ENCODE measurements at places on chromosomes 5 and 9. TPM values are rescaled to one million over a fixed set of nuclear protein-coding genes. Genes with fewer than 3 reads are reported as not detected.

DNA sequence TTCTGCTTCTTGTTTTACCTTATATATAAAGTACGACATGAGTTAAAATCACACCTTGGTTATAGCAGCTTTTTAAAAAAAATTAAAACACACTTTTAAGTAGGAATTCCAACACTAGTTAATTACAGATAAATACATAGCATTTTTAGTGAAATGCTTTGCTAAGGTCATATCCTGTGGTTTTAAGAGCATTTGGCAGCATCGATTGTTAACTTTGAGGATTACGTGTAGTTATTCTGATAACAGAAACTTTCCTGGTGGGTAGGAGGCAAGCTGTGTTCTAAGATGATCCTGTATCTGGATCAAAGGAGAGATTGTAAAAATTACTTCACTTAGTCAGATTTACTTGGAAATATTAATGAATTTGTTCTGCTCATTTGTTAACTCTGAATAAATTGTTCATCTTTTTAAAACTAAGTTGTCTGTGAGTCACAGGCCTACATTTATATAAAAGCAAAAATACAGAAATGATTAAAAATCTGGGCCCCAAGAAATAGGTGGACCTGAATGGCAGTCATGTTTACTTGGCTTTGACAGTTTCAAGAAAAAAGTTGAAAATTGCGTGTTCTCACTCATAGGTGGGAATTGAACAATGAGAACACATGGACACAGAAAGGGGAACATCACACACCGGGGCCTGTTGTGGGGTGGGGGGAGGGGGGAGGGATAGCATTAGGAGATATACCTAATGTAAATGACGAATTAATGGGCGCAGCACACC is 58.3 kb downstream of the TRIO start:
- no peak overlapping the region for H3K27ac ChIP-seq
- no peaks in the 10 kb centered on the region for H3K27me3 ChIP-seq
- DNase-seq, result no peak
- H3K4me1 ChIP-seq, result peaks cover 4% of the 10 kb centered on the region
- H3K36me3 ChIP-seq, result no peaks in the 10 kb centered on the region

DNA sequence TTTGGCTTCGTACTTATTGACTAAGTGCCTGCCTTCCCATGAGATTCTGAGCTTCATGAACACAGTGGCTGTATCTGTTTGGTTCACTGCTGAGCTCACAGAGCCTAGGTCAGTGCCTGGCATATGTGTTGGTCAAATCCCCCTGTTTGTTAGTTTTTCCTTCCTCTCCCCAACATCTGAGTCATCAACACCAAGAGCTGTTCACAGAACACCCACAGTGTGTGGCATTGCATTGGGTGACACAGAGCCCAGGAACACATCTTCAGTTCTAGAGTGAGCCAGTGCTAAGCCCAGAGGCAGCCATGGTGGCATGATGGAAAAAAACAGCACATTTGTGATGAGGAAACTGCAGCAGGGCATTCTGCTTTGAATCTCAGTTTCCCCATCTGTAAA is 294.6 kb downstream of the SEC61B start:
- H3K4me3 ChIP-seq, result no peak overlapping the region
- DNase-seq, result no peak
- H3K27me3 ChIP-seq, result no peaks in the 10 kb centered on the region
- H3K27ac ChIP-seq, result no peak overlapping the region
- H3K4me1 ChIP-seq, result no peaks in the 10 kb centered on the region
- H3K36me3 ChIP-seq, result no peaks in the 10 kb centered on the region

DNA sequence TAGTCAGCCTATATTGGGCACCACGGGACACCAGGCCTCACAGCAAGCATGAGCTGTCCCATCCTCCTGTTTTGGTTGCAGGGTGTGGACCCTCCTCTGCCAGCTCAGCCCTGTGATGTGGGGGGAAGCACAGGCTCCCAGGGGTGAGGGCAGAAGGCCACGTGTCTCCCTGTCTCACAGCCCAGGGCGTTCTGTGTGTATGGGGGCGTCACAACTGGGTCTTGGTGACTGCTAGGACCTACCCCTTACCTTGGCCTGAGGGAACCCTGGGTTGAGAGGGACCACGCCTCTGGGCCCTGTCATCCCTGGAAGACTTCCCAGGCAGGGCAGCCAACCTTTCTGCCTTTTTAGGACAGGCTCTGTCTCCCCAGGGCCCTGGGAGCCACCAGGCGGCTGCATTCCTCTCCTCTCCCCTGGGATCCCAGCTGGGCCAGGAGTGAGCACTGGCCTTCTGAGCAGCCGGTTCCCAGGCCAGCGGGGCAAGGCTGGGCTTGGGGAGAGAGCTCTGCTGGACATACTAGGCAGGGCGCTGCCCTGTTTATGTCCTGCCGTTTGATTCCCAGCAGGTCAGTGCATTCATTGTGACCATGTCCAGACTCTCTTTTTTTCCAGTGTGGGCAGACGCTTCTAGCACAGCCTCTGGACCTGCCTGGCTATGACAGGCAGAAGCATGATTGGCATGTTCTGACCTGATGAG is 97.4 kb downstream of the DAB2IP start:
- peak overlapping the region; percentile 64 for H3K27ac ChIP-seq
- no peaks in the 10 kb centered on the region for H3K36me3 ChIP-seq
- no peak overlapping the region for H3K4me3 ChIP-seq
- H3K4me1 ChIP-seq, result peaks cover 62% of the 10 kb centered on the region
- no peaks in the 10 kb centered on the region for H3K27me3 ChIP-seq

DNA sequence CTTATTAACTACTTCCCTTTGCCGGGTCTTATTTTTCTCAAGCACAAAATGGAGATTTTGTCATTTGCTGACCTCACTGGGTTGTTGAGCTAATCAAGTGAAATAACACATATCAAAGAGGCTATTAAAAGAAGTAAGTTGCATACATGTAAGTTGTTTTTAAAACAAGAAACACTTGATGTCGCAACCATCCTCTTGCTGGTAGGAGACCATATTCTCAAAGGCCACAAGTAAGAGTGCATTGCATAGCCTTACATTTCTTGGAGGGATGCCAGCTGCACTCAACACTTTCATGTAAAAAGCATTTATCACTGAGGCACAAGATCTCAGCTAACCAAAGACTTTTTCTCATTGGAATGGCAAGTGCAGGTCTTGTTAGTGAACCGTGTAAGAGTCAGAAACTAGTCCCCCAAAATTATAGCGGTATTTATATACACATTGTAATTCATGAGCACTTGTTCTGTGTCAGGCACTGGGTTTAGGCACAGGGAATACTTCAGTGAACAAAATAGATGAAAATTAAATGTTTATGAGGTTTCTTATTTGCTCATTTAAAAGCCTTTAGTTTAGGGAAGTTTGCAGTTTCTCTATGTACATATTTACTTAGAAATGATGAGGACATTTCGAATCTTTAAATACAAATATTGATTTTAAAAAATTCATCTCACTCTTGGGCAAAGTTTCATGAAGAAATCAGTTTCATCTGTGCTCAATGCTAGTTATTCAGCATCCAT is 72.0 kb downstream of the ZFAND5 start:
- H3K4me3 ChIP-seq, result no peak overlapping the region
- H3K27me3 ChIP-seq, result no peaks in the 10 kb centered on the region
- H3K4me1 ChIP-seq, result peaks cover 3% of the 10 kb centered on the region
- peak overlapping the region; percentile 37 for H3K27ac ChIP-seq
- peak; percentile 38 for DNase-seq

DNA sequence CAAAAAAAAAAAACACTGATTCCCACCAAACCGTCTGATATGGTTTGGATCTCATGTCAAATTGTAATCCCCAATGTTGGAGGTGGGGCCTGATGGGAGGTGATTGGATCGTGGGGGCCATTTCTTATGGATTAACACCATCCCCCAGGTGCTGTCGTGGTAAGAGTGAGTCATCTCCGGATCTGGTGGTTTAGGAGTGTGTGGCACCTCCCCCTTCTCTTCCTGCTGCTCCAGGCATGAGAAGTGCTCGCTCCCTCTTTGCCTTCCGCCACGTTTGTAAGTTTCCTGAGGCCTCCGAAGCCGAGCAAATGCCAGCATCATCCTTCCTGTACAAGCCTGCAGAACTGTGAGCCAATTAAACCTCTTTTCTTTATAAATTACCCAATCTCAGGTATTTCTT is 45.2 kb downstream of the HSD17B3 start:
- DNase-seq, result no peak
- H3K36me3 ChIP-seq, result no peaks in the 10 kb centered on the region
- H3K4me3 ChIP-seq, result no peak overlapping the region
- H3K4me1 ChIP-seq, result no peaks in the 10 kb centered on the region
- no peaks in the 10 kb centered on the region for H3K27me3 ChIP-seq

GRCh38 chr5:6544561-6544935 is 88.3 kb downstream of the NSUN2 start:
- no peak overlapping the region for H3K27ac ChIP-seq
- H3K4me1 ChIP-seq, result no peaks in the 10 kb centered on the region
- DNase-seq, result no peak

- DNase-seq, result no peak
- H3K36me3 ChIP-seq, result no peaks in the 10 kb centered on the region
Observed at GRCh38 chr9:114140401-114140800, 14.9 kb upstream of the COL27A1 start.

DNA sequence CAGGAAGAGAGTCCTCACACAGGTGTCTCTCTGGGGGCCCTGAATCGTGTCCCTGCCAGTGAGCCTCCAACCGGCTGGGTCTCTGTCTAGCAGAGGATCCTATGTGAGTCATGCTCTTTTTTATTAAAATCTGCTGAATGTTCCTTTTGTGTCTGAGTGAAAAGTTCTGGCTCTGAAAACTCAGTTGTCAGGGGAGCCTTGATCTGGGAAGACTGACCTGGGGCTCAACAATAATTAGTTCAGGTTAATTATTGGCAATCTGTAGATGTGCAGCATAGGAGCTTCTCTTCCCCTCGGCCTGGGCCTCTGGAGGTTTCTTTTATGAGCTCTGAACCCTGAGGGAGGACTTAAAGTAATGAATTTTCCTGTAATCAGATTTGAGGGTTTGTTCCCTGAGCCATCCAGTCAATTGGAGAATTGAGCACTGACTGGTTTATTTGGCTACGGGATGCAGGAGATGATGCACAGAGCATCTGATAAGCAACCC is 45.2 kb downstream of the ALG2 start:
- no peak overlapping the region for H3K27ac ChIP-seq
- H3K4me1 ChIP-seq, result peaks cover 6% of the 10 kb centered on the region
- no peaks in the 10 kb centered on the region for H3K36me3 ChIP-seq
- H3K4me3 ChIP-seq, result no peak overlapping the region

DNA sequence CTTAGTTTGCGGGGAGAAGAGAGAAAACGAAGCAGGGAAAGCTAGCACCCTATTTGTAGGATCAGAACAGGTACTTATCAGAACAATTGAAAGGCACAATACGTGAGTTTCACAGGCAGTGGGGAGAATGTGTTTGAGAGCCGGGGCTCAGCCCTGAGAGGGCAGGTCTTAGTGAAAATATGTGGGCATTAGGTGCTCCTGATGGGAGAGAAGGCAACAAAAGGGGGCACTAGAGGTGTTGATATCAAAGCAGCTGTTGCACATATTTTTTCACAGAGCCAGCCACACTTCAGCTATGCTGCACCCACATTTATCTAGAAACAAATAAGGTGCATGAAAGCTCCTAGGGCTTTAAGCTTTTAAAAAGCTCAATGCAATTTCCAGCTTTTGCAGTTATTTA is 99.7 kb upstream of the MAN2A1 start:
- no peaks in the 10 kb centered on the region for H3K4me1 ChIP-seq
- no peaks in the 10 kb centered on the region for H3K27me3 ChIP-seq
- DNase-seq, result no peak
- H3K27ac ChIP-seq, result no peak overlapping the region

- H3K36me3 ChIP-seq, result no peaks in the 10 kb centered on the region
- H3K27ac ChIP-seq, result no peak overlapping the region
- no peaks in the 10 kb centered on the region for H3K27me3 ChIP-seq
- no peak for DNase-seq
Observed at GRCh38 chr9:78879324-78880100, 582.6 kb downstream of the PSAT1 start.

- H3K4me3 ChIP-seq, result no peak overlapping the region
- H3K27me3 ChIP-seq, result no peaks in the 10 kb centered on the region
- no peak overlapping the region for H3K27ac ChIP-seq
- H3K36me3 ChIP-seq, result no peaks in the 10 kb centered on the region
- DNase-seq, result no peak
Observed at GRCh38 chr9:4814913-4815312, 22.2 kb downstream of the RCL1 start.

GRCh38 chr9:134036130-134036529 is 10.8 kb downstream of the BRD3OS start:
- no peak overlapping the region for H3K27ac ChIP-seq
- no peaks in the 10 kb centered on the region for H3K4me1 ChIP-seq
- H3K27me3 ChIP-seq, result no peaks in the 10 kb centered on the region
- no peak overlapping the region for H3K4me3 ChIP-seq
- peaks cover 33% of the 10 kb centered on the region for H3K36me3 ChIP-seq

DNA sequence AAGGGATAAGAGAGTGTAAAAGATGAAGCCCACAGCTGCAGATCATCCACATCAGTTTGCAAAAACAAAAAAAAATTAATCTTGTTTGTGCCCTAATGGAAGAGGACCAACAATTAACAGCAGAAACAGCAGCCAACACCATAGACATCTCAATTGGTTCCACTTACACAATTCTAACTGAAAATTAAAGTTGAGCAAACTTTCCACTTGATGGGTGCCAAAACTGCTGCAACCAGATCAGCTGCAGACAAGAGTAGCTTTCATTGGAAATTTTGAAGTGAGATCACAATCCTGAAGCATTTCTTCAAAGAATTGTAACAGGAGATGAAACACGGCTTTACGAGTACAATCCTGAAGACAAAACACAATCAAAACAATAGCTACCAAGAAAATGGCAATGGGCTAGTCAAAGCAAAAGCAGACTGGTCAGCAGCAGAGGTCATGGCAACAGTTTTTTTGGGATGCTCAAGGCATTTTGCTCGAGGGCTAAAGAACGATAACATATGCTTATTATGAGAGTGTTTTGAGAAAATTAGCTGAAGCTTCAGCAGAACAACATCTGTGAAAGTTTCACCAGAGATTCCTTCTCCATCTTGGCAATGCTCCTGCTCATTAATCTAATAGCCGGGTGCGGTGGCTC is 4.1 kb upstream of the RBM27 start:
- H3K27me3 ChIP-seq, result no peaks in the 10 kb centered on the region
- H3K4me3 ChIP-seq, result no peak overlapping the region
- no peaks in the 10 kb centered on the region for H3K4me1 ChIP-seq
- H3K36me3 ChIP-seq, result no peaks in the 10 kb centered on the region
- no peak for DNase-seq

DNA sequence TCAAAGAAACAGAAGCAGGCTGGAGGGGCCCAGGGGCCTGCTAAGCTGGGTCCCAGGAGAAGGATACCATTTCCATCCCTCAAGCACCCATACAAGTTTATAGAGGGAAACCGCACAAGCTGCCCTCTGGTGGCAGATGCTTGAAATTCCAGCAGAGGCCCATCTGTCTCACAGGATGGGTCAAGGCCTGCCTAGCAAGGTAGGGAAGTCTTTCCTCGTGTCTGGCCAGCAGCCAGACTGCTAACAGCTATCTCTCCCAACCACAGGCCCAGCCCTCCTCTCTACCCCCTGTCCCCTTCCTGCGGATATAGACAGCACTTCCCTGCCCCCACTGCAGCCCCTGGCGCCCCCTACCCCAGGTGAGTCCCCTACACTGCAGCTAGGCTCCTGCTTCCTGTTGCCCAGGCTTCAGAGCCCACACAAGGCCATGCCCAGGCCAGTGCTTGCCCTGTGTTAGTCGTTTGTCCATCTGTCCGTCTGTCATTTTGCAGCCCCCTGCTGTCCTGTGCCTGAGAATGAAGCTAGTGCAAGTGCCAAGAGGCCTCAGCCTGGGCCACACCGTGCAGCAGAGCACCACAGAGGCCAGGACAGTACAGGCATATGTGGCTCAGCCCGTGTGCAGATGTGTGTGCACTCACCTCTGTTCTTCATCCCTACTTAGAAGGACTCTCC is 26.2 kb downstream of the TCF7 start:
- no peak overlapping the region for H3K4me3 ChIP-seq
- H3K27ac ChIP-seq, result no peak overlapping the region
- H3K27me3 ChIP-seq, result no peaks in the 10 kb centered on the region
- peak; percentile 68 for DNase-seq

Gene OR2S2
- total RNA-seq, result not detected

Gene PLAC8L1
- total RNA-seq, result not detected

Gene GABRA1
- not detected for total RNA-seq

Gene FOXD4L3
- total RNA-seq, result not detected

Gene TMEM252
- 111 TPM for total RNA-seq

Gene MIGA2
- 29.9 TPM for total RNA-seq

All from kidney (tissue), 22 donors.